ENCODE measurements at places on chromosomes 1 and 21.

DNA sequence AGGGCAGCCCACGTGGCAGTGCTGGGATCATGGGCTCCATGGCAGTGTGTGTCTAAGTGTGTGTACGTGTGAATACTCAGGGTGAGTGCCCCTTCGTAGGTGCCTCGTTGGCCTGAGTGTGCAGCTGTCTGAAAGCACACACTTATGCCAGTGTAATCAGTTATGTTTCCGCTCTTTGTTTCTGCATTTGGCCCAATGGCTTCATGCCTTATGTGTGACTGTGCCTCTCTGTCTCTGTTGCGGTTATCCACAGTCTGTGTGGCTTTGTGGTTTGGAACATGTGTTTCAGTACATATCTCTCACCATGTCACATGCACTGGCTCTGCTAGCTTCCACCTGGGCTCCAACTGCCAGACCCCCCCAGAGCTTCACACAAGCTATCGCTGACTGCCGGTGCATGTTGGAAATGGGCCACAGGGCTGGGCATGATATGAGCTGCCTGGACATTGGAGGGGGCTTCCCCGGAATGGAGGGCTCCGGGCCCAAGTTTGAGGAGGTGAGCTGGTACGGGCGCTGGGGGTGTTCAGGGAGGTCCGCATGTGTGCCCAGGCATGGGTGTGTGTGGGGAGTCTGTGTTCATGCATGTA lies 70.3 kb upstream of the TINAGL1 start:
- DNase-seq: no peak

DNA sequence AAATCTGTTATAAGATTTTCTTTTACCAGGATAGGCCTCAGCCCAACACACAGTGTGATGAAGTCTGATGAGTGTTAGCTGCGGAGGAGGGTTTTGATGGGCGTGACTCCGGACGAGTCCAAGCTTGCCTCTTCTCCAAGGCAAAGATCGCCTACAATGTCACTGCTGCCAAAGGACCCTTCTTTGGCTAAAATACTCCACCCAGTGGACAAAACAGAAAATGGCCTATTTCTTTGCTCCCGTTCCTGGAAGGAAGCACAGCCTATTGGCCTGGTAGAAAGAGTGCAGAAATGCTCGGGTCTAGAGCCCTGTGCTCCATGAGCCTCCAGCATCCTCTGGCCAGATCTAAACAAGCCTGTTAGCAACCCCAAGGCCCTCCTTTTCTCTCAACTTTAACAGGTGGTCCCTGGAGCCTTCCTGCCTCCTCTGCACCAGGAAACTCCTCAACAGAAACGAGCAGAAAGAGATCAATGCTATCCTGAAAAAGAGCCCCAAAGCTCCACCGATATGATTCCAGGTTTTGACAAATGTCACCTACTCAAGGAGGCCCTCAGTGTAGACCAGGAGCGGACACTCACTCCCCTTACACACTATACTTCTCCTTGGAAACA lies 3.4 kb upstream of the CASQ2 start:
- no peak for DNase-seq

DNA sequence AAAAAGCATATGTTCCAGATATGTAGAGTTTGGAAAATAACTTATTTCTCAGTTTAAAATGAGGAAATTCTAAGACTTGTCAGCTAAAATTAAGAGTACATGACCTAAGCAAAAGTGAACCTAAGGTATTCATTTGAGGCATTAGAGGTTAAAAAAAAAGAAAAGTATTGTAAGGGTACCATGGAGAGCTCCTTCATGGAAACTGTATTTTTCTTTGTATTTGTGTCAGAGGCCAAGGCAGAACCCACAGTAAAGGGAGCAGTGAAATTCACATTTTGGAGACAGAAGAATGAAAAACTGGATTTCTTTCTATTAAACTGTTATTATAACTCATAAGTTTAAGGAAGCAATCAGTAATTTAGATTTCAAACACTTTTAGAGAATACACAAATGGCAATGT lies 1494.8 kb downstream of the KCNT2 start:
- DNase-seq: no peak

DNA sequence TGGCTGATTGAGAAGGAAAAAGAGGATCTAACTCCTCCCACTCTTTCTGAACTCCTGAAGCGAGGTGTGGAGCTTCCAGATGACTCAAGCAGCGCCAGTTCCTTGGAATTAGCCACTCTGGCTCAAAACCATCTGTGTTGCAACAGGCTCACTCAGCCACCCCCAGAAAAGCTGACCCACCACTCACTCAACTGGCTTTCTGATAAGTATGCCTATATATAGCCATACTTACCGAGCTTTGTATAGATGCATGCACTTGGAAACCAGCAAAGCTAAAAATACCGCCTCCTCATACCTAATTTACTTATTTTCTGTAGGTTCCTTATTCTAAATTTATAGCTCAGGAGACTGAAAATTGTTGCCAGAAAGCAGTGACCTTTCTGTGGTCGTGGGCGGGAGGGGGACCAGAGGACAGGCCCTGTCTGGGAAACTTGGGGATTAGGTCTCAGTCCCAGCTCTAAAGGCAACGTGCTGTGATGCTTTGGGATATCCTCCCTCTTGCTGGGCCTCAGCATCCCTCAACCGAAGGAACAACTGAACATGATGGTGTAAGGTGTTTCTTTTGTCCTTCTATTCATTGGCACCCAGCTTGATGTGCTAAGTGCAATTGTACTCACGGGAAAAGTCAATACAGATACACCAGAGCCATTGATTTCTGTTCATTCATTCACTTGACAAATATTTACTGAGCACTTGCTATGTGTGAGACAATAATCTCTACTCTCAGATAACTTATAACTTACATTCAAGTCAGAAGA lies 65.7 kb downstream of the NENF start:
- no peak for DNase-seq

- DNase-seq: no peak
Measured at GRCh38 chr1:31952825-31953220, 14.7 kb upstream of the PTP4A2 start.
